ENCODE measurements at places on chromosomes 2 and 18.

DNA sequence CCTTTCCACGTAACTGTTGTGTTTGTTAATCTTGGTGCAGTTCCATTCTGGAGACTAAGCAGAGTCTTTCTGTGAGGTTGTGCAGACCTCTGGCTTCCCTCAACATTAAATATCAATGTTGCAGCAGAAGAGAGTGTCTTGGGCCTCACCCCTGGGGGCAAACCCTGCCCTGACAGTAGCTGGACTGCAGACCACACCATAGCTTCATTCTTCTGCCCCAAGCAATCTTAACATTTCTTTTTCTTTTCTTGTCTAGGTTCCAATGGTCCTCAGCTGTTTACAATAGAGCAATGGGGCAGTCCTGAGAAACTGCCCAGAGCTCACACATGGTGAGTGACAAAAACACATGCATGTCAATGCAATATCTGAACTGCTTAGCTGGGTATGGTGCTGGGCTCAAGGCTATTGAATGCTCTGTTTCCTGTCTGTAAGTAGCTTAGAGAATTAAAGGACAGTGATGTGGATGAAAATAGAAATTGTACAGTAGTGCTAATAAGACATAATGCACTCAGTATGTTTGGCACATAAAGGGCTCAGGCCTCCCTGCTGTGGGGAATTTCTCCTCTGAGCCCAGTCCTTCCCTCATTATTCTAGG is 237.6 kb downstream of the ALPK2 start:
- no peak for DNase-seq

GRCh38 chr18:63402246-63403162 is 19.8 kb downstream of the VPS4B start:
- DNase-seq: no peak

GRCh38 chr2:134218930-134219658 is 34.8 kb upstream of the MGAT5 start:
- no peak for DNase-seq

DNA sequence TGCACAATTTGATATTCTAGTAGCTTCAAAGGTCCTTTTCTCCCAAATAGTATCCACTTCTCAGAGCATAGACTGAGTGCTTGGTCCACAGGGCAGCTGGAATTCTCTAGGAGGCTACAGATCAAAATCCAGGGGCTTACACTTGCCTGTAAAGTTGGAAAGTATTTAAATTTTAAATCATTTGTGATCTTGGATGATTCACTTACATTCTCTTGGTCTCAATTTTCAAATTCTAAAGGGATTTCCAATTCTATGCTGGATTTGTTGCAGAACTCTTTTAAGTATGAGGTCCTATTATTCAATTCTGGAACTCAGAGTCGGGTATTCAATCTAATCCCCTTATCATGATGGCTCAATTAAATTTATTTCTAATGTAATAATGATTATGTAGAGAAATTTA is 492.3 kb downstream of the NYAP2 start:
- DNase-seq: no peak

GRCh38 chr2:159497256-159497655 is 119.1 kb downstream of the BAZ2B start:
- peak; percentile 84 for DNase-seq

DNA sequence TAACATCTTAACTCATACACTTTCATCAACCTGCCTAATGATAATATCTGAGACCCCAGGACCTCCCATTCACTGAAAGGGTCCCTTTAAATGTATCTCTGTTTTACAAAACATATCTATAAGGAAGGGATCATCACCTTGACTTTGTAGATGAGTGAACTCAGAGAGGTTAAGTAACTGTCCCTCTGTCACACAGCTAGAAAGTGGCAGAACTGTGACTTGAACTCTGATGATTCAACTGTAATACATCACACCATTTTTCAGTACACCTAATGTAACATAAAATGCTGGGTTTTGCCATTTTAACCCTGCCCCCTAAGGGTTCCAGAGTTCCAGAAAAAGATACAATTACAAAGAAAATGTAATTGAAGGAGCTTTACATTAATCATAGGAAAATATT is 234.6 kb downstream of the ZEB2 start:
- no peak for DNase-seq

GRCh38 chr18:58900015-58900649 is 35.5 kb downstream of the ZNF532 start:
- no peak for DNase-seq

DNA sequence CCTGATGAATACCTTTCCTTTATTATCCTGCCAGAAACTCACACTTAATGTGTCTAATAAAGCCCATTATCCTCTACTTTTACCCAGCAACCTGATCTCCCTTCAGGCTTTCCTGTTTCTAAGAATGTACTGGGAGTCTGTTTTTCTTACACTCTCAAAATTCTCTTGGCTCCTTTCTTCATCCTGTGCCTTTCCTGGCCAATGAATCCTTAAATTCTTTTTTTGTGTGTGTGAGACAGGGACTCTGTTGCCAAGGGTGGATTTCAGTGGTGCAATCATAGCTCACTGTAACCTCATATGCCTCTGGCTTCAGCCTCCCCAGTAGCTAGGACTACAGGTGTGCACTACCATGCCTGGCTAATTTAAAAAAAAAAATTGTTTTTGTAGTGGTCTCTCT is 72.7 kb downstream of the MAP2 start:
- no peak for DNase-seq

- no peak for DNase-seq
Observed at GRCh38 chr2:216652566-216652965, 19.3 kb downstream of the IGFBP2 start.

DNA sequence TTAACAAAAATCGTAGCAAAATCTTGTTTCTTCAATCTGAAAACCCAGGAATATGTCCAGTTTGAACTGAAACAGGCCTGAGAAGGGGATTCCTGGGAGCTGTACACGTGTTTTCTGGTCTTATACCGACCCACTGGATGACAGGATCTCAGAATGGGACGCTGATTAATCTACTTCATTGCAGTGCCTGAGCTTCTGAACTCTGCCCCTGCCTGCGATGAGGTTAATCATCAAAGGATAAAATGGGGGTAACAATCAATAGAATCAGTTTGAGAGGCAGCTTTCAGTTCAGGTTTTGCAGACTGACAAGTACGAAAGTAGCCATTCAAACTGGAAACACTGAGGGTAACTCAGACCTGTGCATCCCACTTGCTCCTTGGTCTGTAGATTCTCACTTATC is 273.9 kb upstream of the REV1 start:
- no peak for DNase-seq

DNA sequence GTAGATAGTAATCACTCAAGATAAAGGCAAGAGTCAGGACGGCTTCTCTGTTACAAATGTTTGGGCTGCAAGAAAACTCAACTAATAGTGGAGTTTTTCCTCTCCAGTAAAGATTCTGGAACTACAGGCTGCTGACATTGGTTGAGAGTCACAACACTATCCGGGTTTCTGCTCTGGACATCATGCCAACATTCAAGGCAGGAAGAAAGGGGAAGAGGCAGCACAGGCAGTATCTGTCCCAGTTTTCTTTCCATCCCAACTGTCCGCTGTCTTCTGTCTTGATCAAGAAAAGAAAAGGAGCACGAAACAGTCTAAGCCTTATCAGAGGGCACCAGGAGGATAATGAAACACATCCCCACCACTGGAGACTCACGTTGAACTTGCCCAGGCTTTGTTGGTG is 132.1 kb downstream of the MAIP1 start:
- DNase-seq: no peak

DNA sequence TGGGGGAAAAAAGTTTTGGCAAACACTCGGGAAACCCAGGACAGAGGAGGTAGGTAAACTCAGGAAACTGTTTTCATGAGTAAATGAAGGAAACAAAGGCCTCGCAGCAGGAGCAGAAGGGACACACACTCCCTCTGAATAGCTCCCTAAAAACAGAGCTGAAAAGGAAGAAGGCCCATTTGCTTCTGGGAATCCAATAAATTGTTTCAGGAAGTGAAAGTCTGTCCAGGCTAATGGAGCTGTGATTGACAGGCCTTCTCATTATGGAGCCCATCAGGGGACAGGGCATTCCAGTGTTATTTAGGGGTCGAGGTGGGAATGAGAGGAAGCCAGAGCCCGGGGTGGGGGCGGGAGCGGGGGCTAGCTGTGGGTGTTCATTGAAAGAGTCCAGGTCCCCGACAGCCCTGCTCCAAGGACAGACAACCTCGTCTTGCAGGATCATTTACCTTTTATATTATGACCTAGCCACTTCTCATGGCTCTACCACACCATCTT is 81.2 kb downstream of the GBX2 start:
- no peak for DNase-seq

- peak; percentile 76 for DNase-seq
Observed at GRCh38 chr2:19362755-19363473, 4.5 kb upstream of the OSR1 start.

DNA sequence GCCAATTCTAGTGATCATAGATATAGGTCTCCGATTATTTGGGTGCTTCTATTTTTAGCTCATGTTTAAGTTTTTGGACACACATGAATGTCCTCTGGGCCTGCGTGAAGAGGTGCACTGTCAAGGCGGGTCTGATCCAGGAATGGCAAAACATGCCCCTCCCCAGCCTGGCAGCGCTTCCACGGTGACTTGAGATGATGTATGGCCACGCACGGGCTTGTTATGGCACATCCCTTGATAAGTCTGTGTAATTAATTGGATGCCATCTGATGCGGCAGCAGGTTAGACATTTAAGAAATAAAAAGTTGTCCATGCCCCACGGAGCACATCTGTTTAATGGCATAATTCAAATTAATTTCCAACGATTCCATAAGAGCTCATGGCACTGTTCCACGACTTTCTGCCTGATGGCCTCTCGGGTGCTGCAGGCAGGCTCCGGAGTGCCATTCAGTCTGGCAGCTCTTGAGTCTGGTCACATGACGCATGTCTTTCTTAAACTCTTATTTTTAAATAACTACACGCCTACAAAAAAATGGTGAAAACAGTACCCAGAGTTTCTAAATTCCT is 151.4 kb downstream of the ACKR3 start:
- DNase-seq: peak; percentile 57

DNA sequence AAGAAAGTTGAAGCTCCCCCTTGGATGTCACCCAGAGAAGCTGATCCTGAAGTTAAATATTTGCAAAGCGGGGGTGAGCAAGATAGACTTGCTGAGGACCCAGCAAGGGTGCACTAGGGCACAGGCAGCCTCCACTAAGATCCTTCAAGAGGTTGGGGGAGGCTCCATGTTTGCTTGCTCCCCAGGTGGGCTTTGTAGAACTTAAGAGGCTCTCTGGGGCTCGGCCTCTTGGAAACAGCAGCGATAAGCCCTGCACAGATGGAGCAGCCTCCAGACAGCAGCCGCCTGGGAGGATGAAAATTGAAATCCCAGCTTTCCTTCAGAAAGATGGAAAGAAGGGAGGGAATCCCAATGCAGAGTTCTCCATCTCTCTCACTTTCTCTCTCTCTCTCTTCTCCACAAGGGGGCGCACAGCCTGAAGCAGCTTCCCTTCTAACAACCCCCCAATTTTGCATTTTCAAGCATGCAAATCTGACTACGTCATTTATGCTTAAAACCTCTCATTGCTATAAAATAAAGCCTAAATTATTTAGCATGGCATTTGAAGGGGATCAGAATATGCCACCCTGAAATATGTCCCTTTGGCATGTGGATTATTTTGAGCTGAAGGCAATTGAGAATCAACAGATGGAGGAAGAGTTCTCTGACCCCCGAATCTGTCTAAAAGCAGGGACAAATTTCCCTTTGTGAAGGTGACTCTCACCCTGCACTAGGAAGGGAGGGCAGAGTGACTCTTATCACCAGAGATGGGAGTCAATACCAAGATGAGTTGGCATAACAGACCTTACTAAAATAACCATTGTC is 185.7 kb upstream of the KLHL29 start:
- no peak for DNase-seq

GRCh38 chr2:121479882-121480522 is 50.7 kb upstream of the RNU4ATAC start:
- no peak for DNase-seq

DNA sequence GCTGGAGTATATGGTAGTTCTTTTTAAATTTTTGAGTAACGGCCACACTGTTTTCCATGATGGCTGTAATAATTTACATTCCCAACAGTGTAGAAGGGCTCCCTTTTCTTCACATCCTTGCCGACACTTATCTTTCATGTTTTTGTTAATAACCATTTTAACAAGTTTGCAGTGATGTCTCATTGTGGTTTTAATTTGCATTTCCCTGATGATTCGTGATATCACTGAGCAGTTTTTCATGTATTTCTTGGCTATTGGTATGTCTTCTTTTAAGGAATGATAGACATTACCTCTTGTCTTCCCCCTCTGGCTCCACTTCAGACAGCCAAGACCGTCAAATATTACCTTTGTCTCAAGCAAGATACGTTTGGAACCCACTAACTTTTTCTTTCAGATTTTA is 371.1 kb upstream of the NRP2 start:
- DNase-seq: no peak

DNA sequence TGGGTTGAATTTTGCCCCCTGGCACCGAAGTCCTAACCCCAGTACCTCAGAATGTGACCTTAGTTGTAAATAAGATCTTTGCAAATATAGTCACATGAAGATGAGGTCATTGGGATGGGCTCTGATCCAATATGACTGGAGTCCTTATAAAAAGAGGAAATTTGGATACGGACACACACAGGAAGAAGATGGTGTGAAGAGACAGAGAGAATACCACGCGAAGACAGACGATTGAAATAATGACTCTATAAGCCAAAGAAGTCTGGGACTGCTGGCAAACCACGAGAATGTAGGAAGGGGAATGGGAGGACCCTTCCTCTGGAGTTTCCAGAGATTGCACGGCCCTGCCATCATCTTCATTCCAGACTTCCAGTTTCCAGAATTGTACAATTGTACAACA is 98.6 kb downstream of the CPO start:
- DNase-seq: no peak

DNA sequence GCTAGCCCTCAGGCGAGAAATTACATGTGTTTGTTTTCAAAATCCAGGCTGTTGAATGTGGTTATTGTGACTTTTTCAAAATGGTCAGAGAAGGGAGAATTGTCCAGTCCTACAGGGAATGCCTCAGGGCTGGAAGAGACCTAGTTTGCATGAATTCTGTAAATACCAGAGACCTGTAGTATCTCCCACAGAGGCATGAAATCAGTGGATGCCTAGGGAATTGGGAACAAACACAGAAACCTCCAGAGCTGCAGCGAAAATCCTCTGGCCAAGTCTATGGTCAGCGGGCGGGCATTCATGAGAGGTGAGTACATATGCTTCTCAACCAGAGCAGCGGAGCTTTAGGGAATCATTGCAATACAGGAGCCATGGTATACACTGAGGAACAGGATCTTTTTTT is 1596.5 kb upstream of the NXPH2 start:
- DNase-seq: no peak

DNA sequence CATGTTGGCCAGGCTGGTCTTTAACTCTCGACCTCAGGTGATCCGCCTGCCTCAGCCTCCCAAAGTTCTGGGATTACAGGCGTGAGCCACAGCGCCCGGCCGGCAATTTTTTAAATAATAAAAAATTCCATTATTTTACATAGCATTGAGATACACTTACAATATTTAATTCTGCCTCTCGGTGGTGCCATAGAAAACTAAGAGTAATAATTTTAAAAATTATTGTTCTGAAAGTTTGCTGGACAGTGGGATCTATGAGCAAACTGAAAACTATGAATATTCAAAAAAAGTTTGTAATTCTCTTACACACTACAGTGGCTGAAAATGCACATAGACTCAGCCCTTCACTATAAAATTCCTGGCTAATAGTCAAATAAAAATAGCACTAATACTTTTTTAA is 90.9 kb upstream of the STON1 start:
- DNase-seq: no peak

GRCh38 chr2:233342301-233342700 is 12.0 kb upstream of the DGKD start:
- DNase-seq: no peak

- no peak for DNase-seq
Observed at GRCh38 chr2:47404356-47404755, 1.4 kb downstream of the MSH2 start.
